ENCODE measurements at places on chromosomes 1 and 21.

DNA sequence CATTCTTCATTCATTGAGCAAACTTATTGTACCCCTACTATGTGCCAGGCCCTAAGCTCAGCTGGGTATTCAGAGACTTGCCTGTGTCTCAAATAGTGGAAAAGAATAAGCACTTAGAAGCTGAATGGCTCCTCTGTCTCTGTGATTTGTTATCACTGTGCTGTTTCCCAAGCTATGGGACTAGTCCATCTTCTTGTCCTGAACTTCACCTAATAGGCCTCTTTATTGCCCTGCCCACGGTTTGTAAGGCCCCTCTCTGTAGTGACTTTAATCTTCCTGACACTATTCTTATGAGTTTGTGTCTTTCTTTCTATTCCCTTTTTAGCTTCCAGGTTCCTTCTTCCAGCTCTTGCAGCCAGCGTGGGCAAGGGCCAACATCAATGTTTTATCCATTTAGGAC lies 85.4 kb upstream of the LPGAT1 start:
- H3K36me3 ChIP-seq, result no peaks in the 10 kb centered on the region
- no peak for DNase-seq
- peaks cover 44% of the 10 kb centered on the region for H3K27me3 ChIP-seq
- no peak overlapping the region for H3K4me3 ChIP-seq

- H3K36me3 ChIP-seq, result no peaks in the 10 kb centered on the region
- peaks cover 26% of the 10 kb centered on the region for H3K27me3 ChIP-seq
- no peak overlapping the region for H3K27ac ChIP-seq
Measured at GRCh38 chr1:231494439-231495110, 33.9 kb upstream of the TSNAX start.

- no peak for DNase-seq
- H3K4me1 ChIP-seq, result no peaks in the 10 kb centered on the region
- H3K36me3 ChIP-seq, result no peaks in the 10 kb centered on the region
- H3K27ac ChIP-seq, result no peak overlapping the region
Measured at GRCh38 chr1:25184001-25184762, 48.1 kb downstream of the SYF2 start.

GRCh38 chr1:91997607-91998195 lies 32.1 kb upstream of the EPHX4 start:
- no peak for DNase-seq
- H3K36me3 ChIP-seq, result no peaks in the 10 kb centered on the region
- H3K4me1 ChIP-seq, result no peaks in the 10 kb centered on the region

DNA sequence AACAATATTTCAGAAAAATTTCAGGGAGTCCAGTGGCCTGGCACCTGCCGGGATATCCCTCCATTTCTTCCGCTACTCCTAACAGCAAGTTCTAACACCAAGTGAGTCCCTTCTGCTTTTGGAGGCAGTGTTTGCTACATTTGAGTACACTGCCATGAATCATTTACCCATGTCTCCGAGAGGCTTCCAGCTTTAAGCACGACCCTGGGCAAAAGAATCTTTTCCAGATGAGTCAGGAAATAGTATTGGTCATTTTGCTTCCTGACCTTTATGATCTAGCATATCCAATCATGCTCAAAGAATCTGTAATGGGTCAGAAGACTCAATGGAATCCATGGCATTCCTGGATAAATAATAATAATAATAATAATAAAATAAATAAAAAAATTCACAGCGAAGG lies 60.7 kb upstream of the FMN2 start:
- H3K27me3 ChIP-seq, result no peaks in the 10 kb centered on the region
- H3K27ac ChIP-seq, result no peak overlapping the region
- no peaks in the 10 kb centered on the region for H3K36me3 ChIP-seq
- no peak overlapping the region for H3K4me3 ChIP-seq

DNA sequence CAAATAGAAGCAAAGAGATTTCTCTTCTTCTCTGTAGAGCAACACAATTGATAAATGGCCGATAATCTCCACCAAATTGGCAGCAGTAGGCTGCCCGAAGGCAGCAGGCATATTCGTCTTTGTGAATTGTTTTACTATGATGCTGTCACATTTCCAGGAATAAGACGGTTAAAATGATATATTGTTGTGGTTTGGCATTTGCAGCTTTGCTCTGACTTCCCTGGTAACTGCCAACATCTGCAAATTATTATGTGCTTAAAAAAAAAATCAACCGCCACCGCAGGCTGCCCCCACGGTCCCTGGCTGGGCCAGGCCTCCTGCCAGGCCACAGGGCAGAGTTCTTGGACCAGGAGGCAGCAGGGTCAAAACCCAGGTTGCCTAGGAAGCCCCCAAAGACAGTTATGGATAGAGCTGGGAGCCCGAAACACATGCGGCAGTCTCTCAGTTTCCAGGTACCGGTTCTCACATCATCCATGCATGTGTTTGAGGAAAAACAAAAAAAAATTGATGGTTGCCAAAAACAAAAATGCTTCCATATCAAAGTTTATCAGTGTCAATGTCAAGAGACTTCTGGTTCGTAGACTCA lies 179.3 kb downstream of the ETS2 start:
- peaks cover 5% of the 10 kb centered on the region for H3K4me1 ChIP-seq
- H3K4me3 ChIP-seq, result no peak overlapping the region
- no peak overlapping the region for H3K27ac ChIP-seq

DNA sequence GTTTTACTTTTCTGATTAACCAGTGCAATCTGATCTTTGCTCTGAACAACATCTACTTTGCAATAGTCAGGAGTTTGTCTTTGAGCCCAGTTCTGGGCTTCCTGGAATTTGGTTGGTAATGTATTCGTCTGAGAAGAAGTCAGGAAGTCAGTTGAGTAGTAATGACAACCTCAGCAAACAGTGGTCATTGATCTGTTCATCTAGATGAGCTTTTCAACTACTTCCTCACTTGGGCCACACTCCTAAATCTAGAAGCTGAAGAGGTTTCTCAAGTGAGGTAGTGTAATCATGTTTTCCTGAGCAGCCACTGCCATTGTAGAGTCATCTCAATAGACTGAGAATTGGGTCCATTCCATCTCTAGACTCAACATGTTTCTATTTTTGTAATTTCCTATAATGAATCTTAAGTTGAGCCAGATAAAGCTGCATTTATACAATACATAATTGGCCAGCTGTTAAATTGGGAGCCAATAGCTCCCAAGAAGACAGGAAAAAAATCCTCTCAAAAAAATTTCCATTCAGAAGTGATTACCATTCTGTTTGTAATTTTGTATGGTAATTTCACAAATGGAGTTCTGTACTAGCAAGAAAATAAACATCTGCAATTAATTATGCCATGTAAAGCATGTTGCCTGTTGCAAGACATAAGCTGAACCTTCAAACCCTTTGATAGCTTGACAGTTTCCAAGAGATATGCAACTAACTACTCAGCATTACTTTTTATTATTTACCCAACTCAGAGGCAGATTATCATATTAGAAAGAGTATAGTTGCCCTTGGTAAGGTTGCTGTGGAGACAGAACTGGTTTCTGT lies 49.6 kb downstream of the WDR64 start:
- no peak for DNase-seq
- no peak overlapping the region for H3K27ac ChIP-seq
- H3K27me3 ChIP-seq, result no peaks in the 10 kb centered on the region
- peaks cover under 1% of the 10 kb centered on the region for H3K4me1 ChIP-seq
- H3K4me3 ChIP-seq, result no peak overlapping the region
- no peaks in the 10 kb centered on the region for H3K36me3 ChIP-seq

DNA sequence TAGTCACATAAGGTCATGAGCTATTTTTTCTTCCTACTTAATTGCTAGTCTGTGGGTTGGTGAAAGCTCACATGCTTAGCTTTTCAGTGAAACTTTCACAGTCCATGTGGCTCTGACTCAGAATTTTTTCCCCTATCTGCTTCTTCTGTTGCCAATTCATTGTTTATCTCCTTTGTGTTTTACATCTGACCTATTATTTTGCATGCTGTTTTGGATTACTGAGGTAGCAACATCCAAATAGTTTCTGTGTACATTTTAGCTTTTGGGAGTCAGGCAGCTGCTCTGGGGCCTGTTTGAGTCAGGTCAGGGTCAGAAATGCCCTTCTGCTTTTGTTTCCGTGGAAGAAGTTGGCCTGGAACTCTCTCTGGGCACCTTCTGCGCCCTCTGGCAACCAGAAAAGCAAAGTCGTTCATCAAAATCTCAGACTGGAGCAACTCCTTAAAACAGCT lies 40.0 kb downstream of the ROR1 start:
- no peaks in the 10 kb centered on the region for H3K36me3 ChIP-seq
- no peak for DNase-seq
- H3K4me1 ChIP-seq, result no peaks in the 10 kb centered on the region
- no peak overlapping the region for H3K27ac ChIP-seq

GRCh38 chr1:81307786-81308185 lies 492.9 kb upstream of the ADGRL2 start:
- no peaks in the 10 kb centered on the region for H3K36me3 ChIP-seq
- no peak overlapping the region for H3K27ac ChIP-seq
- no peaks in the 10 kb centered on the region for H3K27me3 ChIP-seq
- no peak for DNase-seq
- H3K4me1 ChIP-seq, result no peaks in the 10 kb centered on the region

GRCh38 chr1:99608058-99608457 lies 37.9 kb upstream of the PALMD start:
- no peak overlapping the region for H3K4me3 ChIP-seq
- no peaks in the 10 kb centered on the region for H3K4me1 ChIP-seq
- no peaks in the 10 kb centered on the region for H3K36me3 ChIP-seq
- no peak overlapping the region for H3K27ac ChIP-seq
- DNase-seq, result no peak
- no peaks in the 10 kb centered on the region for H3K27me3 ChIP-seq

DNA sequence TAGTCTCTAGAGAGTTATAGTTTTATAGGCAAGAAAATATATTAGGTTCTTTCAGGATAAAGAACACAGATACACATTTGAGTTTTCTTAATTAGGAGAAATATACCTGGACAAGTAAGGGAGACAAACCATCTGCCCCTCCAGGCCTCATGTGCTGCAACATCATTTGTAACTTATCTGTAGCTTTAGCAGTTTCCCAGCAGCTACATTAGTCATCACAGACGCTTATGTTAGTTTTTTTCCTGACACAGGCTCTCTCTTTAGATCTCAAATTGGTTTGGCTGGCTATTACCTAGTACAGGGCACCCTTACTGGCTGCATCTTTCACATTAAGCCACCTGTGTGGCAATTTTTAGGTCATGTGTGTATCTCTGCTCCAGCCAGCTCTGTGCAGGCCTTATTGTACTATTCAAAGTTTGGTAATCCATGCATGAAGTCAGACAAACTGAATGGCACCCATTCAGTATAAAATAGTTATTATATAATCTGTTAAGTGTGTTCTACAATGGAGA lies 25.9 kb downstream of the GNPAT start:
- H3K36me3 ChIP-seq, result peaks cover 45% of the 10 kb centered on the region
- no peak overlapping the region for H3K27ac ChIP-seq
- H3K27me3 ChIP-seq, result no peaks in the 10 kb centered on the region
- H3K4me3 ChIP-seq, result no peak overlapping the region
- DNase-seq, result no peak

DNA sequence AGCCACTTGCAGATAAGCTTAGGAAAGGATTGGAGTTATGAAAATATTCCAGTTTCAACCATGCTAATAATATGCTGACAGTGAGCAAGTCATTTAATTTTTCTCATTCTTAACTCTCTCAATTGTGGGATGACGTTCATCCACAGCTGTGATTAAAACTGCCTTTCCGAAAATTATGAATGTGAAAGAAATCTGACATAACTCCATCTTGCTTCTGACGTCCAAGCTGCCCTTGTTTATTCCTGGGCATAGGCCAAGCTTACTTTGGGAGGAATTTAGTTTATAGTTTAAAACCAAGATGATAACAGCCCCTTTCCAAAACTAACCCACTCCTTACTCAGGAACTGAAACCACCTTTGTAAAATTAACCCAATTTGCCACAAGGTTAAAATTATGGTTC lies 11.0 kb upstream of the RGS18 start:
- no peaks in the 10 kb centered on the region for H3K27me3 ChIP-seq
- H3K36me3 ChIP-seq, result no peaks in the 10 kb centered on the region
- H3K27ac ChIP-seq, result no peak overlapping the region
- no peaks in the 10 kb centered on the region for H3K4me1 ChIP-seq

- no peaks in the 10 kb centered on the region for H3K4me1 ChIP-seq
- no peaks in the 10 kb centered on the region for H3K36me3 ChIP-seq
- no peak overlapping the region for H3K4me3 ChIP-seq
- DNase-seq, result no peak
- no peak overlapping the region for H3K27ac ChIP-seq
- H3K27me3 ChIP-seq, result peaks cover 48% of the 10 kb centered on the region
Measured at GRCh38 chr1:159980786-159981185, 26.7 kb upstream of the SLAMF9 start.

- H3K4me1 ChIP-seq, result no peaks in the 10 kb centered on the region
- H3K36me3 ChIP-seq, result no peaks in the 10 kb centered on the region
- no peak overlapping the region for H3K27ac ChIP-seq
- no peak overlapping the region for H3K4me3 ChIP-seq
- DNase-seq, result no peak
- H3K27me3 ChIP-seq, result no peaks in the 10 kb centered on the region
Measured at GRCh38 chr1:228982637-228983036, 247.4 kb downstream of the RHOU start.

DNA sequence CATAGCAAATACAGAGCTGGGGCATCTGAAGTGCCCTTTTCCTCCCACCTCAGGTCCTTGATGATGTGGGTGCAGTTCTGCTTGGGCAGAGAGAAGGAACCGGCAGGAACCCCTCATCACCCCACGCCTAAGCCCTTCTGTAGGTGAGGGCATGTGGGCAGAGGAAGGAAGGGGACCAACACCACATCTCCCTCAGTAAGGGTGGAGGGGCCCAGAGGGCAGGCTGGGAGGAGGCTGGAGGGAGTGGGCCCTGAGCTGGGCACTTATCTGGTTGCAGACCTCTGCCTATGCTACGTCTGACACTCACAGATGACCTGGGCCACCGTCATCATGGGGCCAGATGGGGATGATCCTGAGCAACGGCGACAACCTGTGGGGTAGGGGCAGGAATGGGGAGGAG lies 11.0 kb downstream of the ZNF687 start:
- no peak for DNase-seq
- peaks cover 15% of the 10 kb centered on the region for H3K4me1 ChIP-seq
- H3K27ac ChIP-seq, result peak overlapping the region; percentile 14
- H3K36me3 ChIP-seq, result peaks cover 51% of the 10 kb centered on the region
- no peak overlapping the region for H3K4me3 ChIP-seq

DNA sequence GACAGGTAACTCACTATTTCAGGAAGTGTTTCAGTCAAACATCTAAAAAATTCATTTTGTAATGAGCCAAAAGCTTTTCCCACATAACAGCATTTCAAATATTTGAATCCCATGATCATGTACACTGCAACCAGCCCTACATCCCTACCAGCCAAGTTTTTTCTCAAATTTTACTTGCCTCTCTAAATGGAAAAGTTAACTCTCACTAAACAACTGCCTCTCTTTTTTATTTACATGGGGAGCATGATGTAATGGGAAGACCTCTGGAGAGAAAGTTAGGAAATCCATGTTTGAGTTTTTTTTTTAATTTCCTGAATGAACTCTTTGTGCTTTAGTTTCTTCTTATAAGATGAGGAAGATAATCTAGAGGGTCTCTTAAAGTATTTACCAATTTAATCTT lies 70.5 kb downstream of the TTLL7 start:
- no peak overlapping the region for H3K4me3 ChIP-seq
- H3K4me1 ChIP-seq, result no peaks in the 10 kb centered on the region
- H3K27ac ChIP-seq, result no peak overlapping the region
- H3K27me3 ChIP-seq, result peaks cover 35% of the 10 kb centered on the region
- DNase-seq, result no peak

All from central memory CD8-positive, alpha-beta T cell (primary cell).